ENCODE measurements at places on chromosomes 16 and 17.
A peak's percentile ranks its signal among the peaks of the same experiment; 100 is the strongest.

DNA sequence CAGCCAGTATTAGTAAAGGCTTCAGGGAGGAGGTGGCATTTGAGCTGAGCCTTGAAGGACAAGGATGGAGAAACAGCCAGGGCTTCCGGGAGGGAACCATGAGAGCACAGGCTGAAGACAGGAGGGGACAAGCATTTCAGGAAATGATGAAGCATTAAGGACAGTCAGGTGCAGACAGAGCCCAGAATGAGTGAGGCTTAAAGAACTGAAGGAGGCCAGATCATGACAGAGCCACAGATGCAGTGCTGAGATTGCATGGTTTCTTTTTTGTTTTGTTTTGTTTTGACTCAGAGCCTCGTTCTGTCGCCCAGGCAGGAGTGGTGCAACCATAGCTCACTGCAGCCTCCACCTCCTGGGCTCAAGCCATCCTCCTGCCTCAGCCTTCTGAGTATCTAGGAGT lies 211.5 kb downstream of the SOX9 start:
- no peak for DNase-seq

DNA sequence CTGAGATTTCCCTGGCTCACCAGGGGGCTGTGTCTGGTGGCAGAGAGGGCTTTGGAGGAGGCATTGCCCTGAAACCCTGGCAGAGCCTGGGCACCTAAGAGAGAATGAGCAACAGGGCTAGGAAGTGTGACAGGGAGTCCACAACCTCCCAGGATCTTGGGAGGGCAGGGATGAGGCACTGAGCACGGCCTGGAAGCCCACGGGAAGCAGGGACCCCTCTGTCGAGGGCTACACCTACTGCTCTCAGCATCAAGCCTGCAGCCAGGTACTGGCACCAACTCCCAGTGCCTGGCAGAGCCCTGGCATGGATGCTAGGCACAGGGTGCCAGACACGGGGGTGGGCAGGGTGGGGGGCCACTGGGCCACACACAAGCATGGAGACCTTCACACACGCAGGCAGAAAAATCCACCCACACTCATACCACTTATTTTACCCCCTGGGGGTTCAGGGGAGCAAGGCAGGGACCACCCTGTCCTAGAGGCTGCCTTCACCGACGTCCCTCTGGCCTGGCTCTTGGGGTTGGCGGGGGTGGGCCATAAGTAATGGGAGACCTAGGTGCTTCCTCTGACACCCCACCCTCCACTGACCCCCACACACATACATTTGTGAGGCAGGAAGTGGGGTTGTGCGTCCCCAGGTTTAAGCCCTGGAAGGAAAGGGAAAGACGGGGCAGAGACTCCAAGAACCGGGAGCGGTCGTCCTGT lies 970 bp upstream of the HSD11B2 start:
- no peak for DNase-seq

- no peak for DNase-seq
Observed at GRCh38 chr17:79095345-79096055, 20.9 kb downstream of the ENGASE start.

DNA sequence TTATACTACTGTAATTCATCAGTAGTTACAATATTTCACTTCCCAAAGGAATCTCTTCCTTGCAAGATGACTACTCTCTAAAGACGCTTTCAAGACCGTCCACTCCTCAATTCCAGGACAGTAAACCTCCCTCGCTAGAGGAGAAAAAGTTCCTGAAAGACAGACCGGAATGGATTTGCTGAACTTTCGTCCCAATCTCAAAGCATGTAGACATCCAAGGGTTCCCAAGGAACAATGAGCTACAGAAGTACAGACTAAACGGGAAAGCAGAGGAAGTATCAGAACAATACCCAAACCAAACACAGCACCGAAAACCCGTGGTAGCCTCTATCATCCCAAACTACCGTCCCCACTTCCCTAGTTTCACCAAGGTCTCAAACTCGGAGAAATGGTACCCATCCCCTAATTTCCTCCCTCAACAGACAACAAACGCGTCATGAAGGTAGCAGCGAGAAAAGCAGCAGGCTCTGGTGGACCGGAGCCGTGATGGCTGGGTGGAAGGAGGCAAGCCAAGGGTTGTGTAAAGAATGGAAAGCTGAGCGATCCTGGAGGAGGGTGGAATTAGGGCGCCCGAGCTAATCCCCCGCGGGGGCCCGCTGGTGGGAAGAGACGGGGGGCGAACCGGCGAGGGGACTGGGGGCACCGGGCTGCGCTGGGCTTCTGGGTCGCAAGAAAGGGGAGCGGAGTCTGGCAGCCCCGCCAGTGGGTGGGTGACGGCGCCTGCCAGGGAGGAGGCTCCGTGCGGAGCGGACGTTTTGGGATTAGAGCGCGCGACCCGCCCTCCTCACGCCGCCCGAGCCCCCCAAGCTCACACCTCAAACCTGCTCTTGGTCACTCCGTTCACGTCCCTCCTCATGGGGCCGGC lies 647 bp downstream of the FBXL20 start:
- peak; percentile 3 for DNase-seq

GRCh38 chr16:2999929-3000328 lies 12.8 kb upstream of the CLDN9 start:
- DNase-seq = no peak
